ENCODE measurements at places on chromosomes 16 and 17. TPM values are rescaled to one million over a fixed set of nuclear protein-coding genes. Genes with fewer than 3 reads are reported as not detected.

DNA sequence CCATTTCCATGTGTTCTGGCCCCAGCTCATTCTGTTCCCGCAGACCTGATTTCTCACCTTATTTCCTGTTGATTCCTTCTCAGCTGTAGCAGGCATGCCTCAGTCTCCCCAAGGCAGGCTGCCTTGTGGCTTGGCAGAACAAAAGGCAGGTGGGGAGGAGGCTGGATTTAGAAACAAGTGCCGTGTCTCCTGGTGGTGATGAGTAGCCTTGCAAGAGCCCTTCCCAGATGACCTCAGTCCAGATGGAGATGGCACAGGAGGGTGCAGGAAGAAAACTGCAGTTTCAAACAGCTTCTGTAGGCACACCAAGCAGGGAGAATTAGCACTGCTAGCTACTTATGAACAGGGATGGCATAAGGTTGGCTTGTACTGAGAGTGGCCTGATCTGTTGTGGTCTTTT, 64.6 kb downstream of the ARHGAP44 start:
- no peak for DNase-seq
- no peaks in the 10 kb centered on the region for H3K27me3 ChIP-seq
- no peaks in the 10 kb centered on the region for H3K4me1 ChIP-seq

GRCh38 chr17:17052462-17053221, 10.4 kb downstream of the MPRIP start:
- H3K36me3 ChIP-seq, result peaks cover 23% of the 10 kb centered on the region
- H3K27me3 ChIP-seq, result no peaks in the 10 kb centered on the region
- no peak overlapping the region for H3K4me3 ChIP-seq
- no peak overlapping the region for H3K27ac ChIP-seq
- peaks cover 50% of the 10 kb centered on the region for H3K4me1 ChIP-seq
- DNase-seq, result no peak

DNA sequence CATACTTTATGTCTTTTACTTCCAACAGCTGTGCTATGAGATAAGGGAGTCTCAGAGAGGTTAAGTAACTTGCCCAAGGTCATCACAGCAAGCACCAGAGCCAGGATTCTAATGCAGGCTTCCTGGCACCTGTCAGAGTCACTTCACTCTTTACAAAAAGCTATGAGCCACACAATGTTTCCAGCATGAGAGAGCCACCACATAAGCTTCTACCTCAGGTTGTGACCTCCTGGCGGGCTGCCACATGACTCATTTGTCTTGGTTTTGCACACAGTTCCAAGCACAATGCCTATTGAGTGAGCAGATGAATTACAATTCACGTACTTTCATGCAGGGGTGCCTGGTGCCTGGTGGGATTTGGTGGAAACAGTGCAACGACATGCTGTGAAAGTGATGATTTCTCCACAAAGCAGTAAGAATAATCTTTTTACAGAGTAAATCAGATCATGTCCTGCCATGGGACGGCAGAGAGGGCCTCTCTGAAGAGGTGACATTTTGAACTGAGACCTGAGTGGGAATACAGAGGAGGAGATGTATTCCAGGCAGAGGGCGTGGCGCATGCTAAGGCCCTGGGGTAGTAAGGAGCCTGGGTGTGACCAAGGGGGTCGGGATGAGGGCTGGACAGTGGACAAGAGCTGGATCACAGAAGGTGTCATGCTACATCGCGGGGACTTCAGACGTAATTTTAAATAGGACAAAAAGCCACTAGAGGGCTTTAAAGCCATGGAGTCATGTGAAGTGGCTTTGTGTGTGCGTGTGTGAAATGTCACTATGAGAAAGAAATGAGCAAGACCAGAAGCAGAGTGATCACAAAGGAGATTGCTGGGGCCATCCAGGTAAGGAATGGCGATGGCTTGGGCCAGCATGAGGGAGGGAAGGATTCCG, 53.4 kb downstream of the CACNG3 start:
- H3K27ac ChIP-seq, result no peak overlapping the region
- DNase-seq, result peak; percentile 48
- no peaks in the 10 kb centered on the region for H3K36me3 ChIP-seq
- H3K4me3 ChIP-seq, result no peak overlapping the region

- no peaks in the 10 kb centered on the region for H3K27me3 ChIP-seq
- DNase-seq, result no peak
- no peak overlapping the region for H3K27ac ChIP-seq
- no peaks in the 10 kb centered on the region for H3K36me3 ChIP-seq
- peaks cover 37% of the 10 kb centered on the region for H3K4me1 ChIP-seq
Measured at GRCh38 chr16:17364319-17365210, 106.2 kb downstream of the XYLT1 start.

RCVRN gene
- not detected for total RNA-seq

Measured in spinal cord (tissue), 10 donors.